Aorta (tissue), 5 donors: ENCODE measurements at places on chromosomes 2 and 18. TPM values are rescaled to one million over a fixed set of nuclear protein-coding genes. Genes with fewer than 3 reads are reported as not detected.

- no peaks in the 10 kb centered on the region for H3K27me3 ChIP-seq
- no peaks in the 10 kb centered on the region for H3K36me3 ChIP-seq
- no peaks in the 10 kb centered on the region for H3K4me1 ChIP-seq
- no peak for DNase-seq
Observed at GRCh38 chr2:231877533-231878456, 48.4 kb downstream of the NPPC start.

DNA sequence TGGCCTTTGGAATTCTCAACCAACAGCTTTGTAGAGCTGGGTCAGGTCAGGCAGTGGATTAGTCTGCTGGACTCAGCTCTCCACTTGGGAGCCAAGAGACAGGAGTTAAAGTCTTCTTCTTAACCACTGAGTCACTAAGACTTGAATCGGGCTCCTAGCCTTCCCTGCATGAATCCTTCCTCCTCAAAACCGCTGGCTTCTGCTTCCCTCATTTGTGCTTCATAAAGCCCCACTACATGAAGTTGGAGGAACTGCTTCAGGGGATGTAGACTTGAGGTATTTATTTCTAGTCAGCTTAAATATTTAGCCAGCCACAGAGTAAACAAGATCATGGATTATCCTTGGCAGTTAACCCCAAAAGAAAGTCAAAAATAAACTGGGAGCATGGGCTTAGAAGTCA, 536.3 kb upstream of the TNP1 start:
- H3K27me3 ChIP-seq: no peaks in the 10 kb centered on the region
- no peaks in the 10 kb centered on the region for H3K36me3 ChIP-seq
- no peak overlapping the region for H3K4me3 ChIP-seq
- DNase-seq: no peak
- H3K4me1 ChIP-seq: peaks cover 3% of the 10 kb centered on the region
- no peak overlapping the region for H3K27ac ChIP-seq

The ACMSD gene
- total RNA-seq: not detected

- no peak overlapping the region for H3K4me3 ChIP-seq
- H3K27ac ChIP-seq: no peak overlapping the region
- no peak for DNase-seq
- peaks cover 3% of the 10 kb centered on the region for H3K4me1 ChIP-seq
- H3K27me3 ChIP-seq: no peaks in the 10 kb centered on the region
Observed at GRCh38 chr18:3092727-3093126, 79.8 kb upstream of the LPIN2 start.

The MAP2 gene
- total RNA-seq: 59.7 TPM

The TRABD2A gene
- total RNA-seq: 1.1 TPM
